Esophagus squamous epithelium (tissue), 5 donors: ENCODE measurements at places on chromosomes 7 and 10. TPM values are rescaled to one million over a fixed set of nuclear protein-coding genes. Genes with fewer than 3 reads are reported as not detected.

DNA sequence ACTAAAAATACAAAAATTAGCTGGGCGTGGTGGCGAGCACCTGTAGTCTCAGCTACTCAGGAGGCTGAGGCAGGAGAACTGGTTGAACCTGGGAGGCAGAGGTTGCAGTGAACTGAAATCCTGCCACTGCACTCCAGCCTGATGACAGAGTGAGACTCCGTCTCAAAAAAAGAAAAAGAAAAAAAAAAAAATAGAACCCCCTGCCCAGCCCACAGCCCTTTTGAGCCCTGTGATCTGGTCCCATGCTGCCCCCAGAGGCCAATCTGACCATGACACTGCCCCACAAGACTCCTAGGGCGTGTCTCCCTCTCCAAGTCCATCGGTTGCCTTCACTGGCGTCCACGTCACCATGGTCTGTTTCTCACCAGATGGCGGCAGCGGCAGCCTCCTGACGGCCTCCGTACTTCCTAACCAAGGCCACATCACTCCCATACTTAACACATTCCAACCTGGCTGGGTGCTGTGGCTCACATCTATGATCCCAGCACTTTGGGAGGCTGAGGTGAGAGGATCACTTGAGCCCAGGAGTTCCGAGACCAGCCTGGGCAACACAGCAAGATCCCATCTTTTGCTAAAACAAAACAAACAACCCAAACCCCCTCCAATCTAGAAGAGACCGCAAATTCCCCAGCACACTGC, 18.0 kb downstream of the STX1A start:
- DNase-seq, result no peak

- DNase-seq, result no peak
Observed at GRCh38 chr7:92695308-92696261, 105.4 kb upstream of the FAM133B start.

DNA sequence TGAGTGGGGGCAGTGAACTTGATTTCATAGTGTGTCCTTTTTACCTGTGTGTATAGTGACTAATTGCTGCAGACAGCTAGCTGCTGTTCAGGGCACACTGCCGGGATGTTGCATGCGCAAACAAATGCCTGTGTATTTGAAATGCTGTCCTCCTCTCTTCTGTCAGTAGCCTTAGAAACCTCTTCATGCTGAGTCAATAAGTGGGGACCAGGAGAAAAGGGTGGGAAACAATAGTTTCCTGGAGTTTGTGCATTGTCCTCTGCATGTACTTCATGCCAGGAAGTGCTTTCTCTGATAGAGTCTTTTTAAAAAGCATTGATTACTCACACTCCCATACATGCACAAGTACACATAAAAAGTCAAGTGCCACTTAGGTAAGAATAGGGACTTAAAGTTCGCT, 1183.7 kb upstream of the CELF2 start:
- DNase-seq, result no peak

- no peak for DNase-seq
Observed at GRCh38 chr7:106462365-106462859, 177.6 kb upstream of the NAMPT start.

DNA sequence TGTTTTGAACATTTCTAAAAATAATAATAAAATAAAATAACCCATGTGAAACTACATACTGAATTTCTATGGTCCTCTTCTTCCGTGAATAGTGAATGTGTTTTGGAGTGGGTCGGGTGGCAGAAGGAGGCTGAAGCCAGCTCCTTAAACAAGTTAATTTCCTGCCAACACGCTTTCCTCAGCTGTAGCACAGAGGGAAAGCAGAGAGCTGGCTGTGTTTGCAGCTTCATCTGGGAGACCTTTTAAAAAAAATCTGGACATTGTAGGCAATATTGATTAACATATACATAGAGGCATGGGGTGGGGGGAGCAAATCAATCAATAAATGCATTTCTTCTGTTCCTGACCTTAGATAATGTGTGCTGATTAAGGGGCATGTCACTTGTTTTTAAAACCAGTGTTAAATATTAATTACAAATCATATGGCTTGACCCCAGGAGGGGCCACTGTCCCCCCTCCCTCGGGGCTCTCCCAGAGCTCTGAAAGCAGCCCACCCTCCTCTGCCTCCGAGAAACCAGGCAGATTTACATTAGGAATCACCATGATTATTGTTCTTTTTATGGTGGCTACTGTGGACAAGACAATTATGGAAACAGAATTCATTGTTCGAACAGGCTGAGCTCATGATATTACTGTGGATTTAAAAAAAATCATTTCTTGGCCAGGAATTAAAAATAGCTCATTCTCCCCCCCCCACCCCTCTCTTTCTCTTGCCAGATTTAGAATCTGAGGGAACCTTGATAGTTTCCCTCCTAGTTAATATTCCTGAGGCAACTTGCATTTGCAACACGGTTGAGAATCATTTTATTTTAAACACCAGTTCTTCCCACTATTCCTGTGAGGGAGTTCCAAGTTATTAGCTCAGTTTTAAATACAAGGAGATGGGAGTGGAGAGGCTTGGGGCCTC, 100.5 kb upstream of the CARD11 start:
- DNase-seq, result no peak

GRCh38 chr10:104103956-104104355, 18.0 kb upstream of the SFR1 start:
- no peak for DNase-seq

Gene AP5Z1
- 21.9 TPM for total RNA-seq

DNA sequence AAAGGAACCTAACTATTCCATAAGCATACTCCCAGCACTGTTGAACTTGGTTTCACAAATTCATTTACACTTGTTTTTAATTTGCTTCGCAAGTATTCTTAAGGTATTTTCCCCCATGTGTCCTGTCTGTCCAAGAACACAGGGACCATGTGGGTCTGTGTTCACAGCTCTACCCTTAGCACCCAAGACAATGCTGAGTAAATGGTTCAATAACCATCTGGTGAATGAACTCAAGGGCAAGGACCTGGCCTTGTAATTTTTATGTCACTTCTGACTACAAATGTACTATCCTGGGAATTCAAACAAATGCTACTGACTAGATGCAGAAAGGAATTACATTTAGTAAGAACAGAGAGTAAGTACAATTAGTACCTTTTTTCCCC, 43.0 kb upstream of the SLIT1 start:
- no peak for DNase-seq

- no peak for DNase-seq
Observed at GRCh38 chr7:78601728-78602127, 803.2 kb downstream of the PHTF2 start.

DNA sequence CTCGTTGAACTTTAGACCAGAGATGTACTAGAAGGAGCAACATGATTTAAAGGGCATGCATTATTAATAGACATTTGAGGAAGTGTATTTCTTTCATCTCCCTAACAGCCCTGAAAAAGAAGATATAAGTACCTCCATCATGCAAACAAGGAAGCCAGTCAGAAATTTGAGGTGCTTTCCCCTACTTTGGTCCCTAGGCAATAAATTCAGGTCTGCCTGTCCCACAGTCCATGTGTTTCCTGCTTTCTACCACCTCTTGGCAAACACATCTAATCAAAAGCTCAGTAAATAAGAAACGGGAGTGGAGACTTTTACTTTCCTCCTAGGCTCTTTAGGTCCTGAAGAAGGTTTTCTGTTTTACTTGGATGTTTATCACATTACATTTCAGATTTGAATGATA, 5.2 kb upstream of the SEMA3C start:
- DNase-seq, result no peak

GRCh38 chr10:103256613-103257012, 10.9 kb downstream of the RPEL1 start:
- DNase-seq, result no peak

DNA sequence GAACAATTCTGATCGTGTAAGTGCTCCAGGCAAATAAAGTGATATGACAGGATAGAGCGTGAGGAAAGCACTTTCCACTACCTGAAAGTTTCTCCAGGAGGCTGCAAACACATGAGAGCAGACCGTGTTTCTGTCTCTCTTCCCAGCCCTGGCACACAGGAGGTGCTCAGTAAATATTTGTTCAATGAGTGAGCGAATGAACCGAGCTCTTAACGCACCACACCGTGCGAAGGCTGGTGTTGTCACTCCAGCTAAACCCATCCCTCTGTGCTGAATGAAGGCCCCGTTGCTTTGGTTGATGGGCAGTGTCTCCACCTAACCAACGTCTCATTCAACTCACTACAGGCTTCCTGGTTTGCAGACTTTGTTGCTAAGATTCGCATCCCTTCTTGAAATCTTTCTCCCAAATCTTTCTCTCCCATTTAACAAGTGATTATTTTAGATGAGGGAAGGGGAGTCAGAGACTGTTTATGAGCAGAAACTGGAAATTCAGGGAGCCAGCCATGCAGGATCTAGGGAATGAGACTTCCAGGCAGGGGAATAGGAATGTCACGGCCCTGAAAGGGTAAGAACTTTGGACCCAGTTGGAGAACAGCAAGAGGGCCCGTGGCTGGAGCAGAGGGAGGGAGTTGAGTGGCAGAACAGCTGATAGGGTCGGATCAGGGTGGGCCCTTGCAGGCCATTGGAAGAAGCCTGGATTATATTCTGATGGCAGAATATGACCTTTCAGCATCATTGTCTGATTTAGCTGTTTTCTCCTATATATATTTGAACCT, 282.6 kb downstream of the CAMK1D start:
- DNase-seq, result no peak

DNA sequence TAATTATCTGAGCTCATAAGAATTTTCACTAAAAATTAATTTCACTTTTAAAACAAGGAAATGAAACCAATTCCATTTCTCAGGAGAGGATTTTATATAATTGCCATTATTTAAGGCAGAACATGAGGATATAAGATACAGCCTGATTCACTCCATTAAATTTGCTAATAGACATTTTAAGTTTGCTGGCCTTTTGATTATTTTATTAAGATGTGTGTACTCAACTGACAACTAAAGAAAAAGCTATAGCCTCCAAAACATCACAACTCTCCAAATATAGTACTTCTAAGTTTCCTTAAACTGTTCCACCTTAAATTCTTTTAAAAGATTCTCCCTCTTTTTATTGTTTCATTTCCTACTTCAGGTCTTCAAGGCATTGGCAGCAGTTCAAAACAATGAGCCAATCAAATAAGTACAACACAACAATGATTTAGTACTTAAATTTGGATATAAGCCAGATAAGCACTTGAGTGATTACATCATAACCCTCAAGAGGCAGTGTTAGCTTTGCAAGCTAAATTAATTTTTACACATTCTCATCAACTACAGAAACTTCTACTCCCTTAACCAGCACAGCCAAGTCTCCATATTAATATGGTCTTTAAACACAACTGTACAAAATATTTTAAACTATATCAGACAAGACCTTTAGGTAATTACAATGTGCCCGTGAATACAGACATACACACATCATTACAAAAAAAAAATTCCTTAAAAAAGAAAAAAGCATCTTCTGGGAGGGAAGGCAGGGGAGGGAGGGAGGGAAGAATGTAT, 121.8 kb downstream of the KMT2C start:
- no peak for DNase-seq
